Fibroblast of skin of abdomen (primary cell): ENCODE measurements at places on chromosomes 7 and 10.

DNA sequence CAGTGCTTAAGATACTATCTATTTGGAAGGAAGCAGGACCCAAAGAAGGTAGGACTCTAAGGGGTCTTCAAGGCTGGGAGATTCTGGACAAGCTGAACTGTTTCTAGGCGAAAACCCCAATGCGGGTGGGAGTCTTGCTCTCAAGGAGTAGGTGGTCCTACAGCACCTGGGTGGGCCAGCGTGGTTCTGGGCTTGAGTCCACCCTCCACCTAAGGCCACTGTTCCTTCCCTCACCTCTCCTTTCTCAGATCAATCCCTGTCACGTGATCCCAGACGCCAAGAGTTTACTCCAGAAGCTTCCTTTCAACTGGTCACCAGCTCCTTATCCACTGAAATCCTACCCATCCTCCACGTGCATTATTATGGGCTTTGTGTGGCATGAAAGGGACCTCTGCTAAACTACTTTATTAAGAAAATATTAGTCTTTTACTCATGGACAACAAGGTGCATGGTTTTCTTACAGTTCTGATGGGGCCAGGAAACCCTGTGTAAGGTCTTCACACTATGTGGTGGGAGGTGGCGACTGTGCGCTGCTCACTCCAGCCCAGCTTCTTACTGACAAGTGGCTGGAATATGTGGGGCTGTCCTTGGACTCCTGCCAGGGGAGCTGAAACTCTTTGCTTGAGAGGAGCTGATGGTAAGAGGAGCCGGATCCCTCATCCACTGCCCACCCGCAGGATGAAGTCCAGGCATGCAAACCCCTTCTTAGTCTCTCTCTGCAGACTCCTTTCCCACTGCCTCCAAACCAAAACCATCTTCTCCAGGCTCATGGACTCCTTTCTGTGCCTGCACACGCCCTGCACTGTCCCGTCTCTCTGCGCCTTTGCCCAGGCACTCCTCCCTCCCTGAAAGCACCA, 1.6 kb downstream of the ZNF746 start:
- DNase-seq, result peak; percentile 85

GRCh38 chr10:96890172-96890513, 58.0 kb downstream of the LCOR start:
- no peak for DNase-seq

GRCh38 chr7:33802600-33802999, 102.7 kb upstream of the BMPER start:
- DNase-seq, result no peak

DNA sequence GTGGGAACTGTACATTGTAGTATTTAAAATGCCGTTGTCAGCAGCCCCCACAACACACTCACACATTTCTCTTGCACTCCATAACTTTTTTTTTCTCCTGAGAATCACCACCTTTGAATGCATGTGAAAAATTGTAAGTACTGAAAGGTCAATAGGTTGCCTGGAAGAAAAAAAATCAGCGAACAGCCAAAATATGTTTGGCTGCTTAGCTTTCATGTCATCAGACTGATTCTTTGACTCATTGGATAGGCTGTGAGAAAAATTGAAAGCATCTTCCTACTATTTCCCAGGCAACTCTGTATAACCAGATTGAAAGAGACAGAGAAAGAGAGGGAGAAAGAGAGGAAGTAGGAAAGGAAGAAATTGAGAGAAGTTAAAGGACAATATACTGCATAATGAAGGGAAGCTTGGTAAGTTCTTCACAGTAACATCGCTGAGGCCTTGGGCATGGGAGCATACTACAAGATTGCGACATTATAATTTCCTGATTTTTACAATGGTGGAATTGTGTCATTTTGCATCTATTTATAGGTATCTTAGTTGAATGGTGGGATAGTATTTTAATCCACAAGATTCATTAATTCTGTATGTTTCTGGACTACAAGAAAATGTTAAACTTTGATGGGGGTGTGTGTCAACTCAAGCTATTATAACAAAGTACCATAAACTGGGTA, 249.3 kb upstream of the KCND2 start:
- peak; percentile 59 for DNase-seq

DNA sequence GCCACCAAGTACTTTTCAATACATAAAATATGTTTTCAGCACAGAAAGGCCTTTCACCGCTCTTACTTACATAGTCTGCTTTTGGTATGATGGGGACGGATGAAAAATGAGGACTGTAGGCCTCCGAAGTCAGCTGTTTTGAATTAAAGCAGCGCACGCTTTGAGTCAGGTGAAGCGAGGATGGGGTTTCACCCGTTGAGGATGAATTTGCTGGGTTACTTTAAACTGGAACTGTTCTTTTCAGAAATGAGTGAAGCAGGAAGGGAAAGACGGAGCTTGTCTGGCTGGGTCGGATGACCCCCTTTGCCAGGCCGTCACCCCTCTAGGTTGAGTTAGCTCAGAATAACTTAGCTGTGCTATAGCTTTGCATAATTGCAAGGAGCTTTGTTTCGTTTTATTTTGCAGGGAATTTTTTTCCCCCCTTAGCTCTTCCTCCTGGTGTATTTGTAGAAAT, 40.0 kb downstream of the CUX1 start:
- no peak for DNase-seq
